ENCODE measurements at places on chromosomes 5 and 9.

DNA sequence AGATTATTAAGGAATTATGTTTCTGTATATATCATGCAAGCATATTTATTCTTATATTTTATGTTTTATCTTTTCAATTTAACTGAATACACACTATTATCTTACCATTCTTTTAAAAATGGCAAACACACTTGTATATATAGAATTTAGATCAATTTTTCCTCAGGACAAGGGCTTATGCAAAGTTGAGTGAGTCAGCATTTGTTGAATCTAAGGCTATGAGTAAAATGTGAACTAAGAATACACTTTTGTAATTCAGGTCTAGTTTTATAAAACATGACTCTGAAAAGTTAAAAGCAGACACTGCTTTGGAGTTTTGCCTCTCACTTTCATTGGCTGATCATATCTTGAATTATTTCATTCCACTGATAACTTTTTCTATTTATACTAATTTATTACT is 127.8 kb downstream of the FOCAD start:
- peak; percentile 51 for ATAC-seq

DNA sequence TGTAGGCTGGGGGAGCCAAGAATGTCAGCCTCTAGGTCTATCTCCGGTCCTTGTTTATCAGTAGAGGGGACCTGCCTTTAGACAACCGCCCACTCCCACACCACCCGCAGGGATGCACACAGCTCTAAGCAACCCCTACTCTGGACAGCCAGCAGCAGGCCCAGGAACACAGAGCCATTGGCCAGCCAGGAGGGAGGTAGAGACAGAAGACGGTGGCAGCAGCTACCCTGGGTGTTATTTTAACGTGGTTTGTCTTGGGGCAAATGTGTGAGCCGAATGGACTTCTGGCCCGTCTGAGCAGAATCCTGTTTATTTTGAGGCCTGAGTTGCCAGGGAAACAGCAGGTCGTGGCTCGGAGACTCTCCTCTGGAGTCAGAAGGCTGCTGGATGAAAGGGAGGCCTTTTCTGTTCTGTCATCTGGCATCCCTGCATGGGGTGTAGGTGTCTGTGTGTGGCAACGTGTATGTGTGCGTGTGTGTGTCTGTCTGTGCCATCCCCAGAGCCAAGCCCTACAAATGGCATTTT is 382 bp upstream of the FGF1 start:
- no peak for ATAC-seq

- ATAC-seq: no peak
Measured at GRCh38 chr9:115115117-115115880, 2.7 kb downstream of the TNC start.

DNA sequence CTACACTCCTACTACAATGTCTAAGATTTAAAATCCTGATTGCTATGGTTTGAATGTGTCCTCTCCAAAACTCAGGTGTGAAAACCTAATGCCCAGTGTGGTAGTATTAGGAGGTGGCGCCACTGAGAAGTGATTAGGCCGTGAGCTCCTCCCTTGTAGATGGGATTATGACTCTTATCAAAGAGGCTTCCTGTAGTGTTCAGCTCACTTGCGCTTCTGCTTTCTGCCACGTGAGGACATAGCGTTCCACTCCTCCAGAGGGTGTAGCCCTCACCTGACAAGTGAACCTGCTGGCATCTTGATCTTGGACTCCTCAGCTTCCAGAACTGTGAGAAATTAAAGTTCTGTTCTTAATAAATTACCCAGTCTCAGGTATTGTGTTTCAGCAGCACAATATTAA is 33.0 kb upstream of the WHRN start:
- no peak for ATAC-seq

GRCh38 chr5:132877938-132878337 is 4.5 kb downstream of the LEAP2 start:
- ATAC-seq: peak; percentile 90

DNA sequence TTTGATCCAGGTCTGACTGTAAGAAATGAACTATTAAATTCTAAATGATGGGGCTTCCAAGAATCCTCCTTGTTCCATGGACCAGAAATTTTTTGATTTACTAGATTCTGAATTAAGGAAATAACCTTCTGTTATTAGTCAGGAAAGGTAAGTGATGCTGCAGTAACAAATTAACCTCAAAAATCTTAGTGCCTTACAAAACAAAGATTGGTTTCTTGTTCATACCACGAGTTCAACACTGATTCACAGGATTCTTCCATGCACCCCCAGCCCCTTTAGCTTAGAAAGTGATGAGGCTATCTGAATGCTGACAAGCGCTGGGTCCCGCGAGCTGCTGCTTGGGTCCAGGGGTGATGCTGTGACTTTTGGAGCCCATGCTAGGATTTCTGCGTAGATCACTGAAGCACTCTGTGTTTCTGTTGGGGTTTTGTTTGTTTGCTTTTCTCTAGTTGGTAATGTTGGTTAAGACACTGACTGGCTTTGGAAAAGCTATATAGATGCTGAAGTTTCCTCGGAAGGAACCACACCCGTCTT is 52.3 kb downstream of the COL15A1 start:
- ATAC-seq: no peak

- ATAC-seq: no peak
Measured at GRCh38 chr5:173507171-173507570, 109.3 kb downstream of the BOD1 start.

DNA sequence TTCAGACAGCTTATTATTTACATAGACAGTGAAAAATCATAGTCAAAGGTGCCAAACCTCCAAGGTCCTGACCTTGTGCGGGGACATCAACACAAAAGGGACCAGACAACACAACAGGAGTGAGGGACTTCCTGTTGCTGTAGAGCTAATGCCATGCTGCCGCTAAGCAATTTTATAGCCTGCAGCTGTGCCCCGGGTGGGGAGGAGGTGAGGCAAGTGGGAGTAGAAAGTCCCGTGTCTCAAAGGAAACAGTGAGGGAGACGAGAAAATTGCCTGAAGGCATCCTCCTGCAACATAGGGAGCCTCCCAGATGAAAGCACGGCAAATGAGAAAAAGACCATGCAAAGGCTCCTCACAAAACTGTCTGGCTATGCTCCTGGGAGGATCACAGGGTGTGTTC is 58.8 kb downstream of the CAAP1 start:
- ATAC-seq: no peak

DNA sequence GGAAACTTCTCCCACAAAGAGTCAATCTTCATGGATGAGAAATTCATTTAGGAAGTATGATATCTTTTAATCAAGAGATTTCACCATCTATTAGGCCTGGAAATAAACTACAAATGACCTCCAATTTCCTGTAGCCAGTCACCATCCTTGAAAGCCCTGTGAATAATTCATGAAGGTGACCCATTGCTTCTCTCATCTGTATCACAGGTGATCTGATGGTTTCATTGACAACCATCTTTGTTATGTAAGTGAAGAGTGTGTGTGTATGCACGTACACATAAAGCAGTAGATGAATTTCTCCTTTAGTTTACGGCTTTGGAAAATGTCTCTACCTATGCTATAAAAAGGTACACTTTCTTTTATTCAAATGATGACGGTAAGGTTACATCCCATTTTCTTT is 644.1 kb upstream of the KLF4 start:
- ATAC-seq: no peak

DNA sequence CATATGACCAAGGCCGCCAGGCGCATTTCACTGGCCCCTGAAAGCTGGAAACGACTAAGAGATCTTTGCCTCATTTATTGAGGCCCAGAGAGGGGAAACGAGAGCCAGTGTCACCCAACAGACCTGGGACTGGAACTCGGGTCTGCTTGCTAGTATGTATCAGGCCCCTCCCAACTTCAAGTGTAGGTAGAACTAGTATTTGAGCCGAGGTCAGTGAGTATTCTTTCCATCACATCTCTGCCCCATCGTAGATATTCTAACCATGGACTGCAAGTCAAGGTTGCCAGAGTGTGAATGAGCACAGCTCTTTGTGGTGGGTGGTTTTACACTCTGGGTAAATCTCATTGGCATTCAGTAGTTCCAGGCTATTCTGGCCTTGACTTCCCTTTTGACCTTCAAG is 42.2 kb downstream of the GPR107 start:
- no peak for ATAC-seq

GRCh38 chr5:45648744-45649143 is 47.4 kb downstream of the HCN1 start:
- ATAC-seq: no peak

GRCh38 chr5:139903795-139904565 is 108.4 kb downstream of the PSD2 start:
- peak; percentile 63 for ATAC-seq

- ATAC-seq: peak; percentile 32
Measured at GRCh38 chr5:153489611-153490010, 859 bp upstream of the GRIA1 start.

- no peak for ATAC-seq
Measured at GRCh38 chr9:124017051-124017928, 5.7 kb downstream of the LHX2 start.

GRCh38 chr5:93574491-93575305 is 6.3 kb downstream of the NR2F1-AS1 start:
- ATAC-seq: no peak

- ATAC-seq: no peak
Measured at GRCh38 chr9:130988905-130989304, 20.1 kb upstream of the LAMC3 start.

DNA sequence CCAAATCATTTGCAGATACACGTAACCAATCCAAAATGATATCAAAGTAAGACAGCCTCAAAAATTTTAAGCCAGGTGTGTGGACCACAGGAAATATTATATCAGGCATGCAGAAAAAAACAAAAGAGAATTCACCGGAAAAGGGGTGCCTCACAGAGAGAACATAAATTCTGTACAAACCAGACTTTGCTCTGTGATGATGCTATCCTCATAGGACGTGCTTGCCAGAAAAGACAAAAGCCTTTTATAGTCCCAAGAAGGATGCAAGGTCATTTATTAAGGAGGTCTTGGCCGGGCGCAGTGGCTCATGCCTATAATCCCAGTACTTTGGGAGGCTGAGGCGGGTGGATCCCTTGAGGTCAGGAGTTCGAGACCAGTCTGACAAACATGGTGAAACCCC is 16.8 kb upstream of the ATP6V1G1 start:
- ATAC-seq: no peak

GRCh38 chr5:9549941-9550340 is 4.1 kb upstream of the SEMA5A start:
- ATAC-seq: no peak

- ATAC-seq: no peak
Measured at GRCh38 chr5:43514025-43514424, 923 bp downstream of the C5orf34 start.

GRCh38 chr9:93826905-93827544 is 128.1 kb downstream of the BARX1 start:
- no peak for ATAC-seq

DNA sequence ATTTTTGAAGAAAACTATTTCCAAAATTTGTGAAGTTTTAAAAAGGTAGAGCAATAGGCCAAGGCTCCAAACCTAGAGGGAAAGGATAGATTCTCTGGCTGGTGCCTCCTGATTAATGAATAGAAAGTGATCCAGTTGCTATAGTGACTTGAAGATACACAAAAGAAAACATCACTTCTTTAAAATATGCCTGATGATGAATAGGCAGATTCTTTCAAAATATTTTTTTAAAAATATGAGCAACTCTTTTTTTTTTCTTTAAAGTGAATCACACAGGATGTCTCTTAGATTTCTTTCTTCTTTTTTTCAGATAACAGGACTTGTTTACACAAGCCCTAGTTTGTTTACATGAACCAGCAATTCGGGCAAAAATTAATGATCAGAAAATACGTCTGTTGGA is 124.4 kb downstream of the RFK start:
- no peak for ATAC-seq

DNA sequence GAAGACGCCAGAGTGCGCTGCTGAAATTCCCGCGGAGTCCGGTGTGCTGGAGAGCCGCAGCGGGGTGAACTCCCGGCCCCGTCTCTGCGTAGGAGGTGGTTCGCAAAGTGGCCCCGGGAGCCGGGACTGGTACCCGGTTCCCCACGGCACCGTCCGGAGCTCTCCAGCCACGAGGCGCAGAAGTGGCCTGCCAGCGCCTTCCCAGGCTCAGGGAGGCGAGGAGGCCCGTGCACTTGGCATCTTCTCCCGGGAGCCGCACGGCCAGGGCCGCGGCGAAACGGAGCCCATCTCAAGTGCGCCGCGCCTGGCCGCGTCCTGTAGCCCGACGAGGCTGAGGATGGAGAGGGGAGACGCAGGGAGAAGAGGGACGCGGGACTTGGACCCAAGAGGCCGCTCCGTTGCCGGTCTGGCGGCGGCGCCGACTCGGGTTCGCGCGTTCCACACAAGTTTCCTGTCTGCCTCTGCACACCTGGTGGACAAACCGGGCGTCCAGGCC is 1.1 kb upstream of the IRX1 start:
- peak; percentile 57 for ATAC-seq

GRCh38 chr5:143642791-143643190 is 169.2 kb upstream of the HMHB1 start:
- ATAC-seq: no peak

DNA sequence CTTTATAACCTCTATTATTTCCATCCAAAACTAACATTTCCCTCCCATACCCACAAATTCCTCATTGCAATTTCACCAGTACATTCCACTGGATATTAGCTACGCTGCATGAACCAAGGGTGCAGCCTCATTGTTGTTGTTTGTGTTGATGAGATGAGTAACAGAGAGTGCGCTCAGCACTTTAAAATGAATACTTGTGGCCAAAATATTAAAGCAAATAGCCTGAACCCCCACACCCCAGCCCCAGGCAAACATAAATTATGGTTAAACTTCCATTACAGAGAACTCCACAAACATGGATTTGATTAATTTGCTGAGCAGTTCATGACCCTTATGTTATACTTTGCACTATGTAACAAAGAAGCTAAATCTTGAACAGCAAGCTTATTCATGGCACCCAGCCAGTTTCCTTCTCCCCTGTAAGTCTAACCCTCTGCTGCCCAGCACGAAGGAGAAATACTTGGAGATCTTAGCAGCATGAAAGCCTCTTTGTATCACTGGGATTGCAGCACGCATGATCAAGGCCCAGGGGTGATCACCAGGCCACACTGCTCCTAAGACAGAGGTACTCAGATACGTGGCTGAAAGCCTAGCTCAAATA is 205.0 kb downstream of the DOCK8 start:
- peak; percentile 40 for ATAC-seq

DNA sequence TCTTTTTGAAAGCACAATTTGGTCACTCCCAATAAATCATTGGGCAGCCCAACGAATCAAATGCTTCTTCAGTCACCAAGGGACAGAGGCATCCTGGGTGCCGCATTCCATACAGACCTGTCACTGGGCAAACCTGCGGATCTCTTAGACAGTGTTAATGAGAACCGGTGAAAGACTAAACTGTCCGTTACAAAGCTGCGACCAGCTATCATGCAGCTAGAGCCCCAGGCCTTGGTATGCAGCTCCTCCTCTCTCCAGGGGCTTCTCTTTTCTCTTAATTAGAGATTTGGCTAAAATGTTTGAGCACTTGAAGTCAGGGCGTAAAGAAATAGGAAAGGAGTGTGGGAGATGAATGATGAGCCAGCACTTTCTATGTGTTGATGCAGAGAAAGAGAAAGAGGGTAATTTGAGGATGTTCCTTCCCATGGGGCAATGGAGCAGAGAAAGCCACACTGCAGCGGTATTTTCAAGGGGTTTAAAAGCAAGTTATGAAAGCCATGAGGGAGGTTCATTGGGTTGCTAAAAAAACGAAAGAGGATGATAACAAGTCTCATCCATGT is 175.3 kb downstream of the RFK start:
- peak; percentile 63 for ATAC-seq
